ENCODE measurements at places on chromosomes 11 and 22.

- DNase-seq: no peak
These were observed 4.2 kb downstream of the TTLL8 start for GRCh38 chr22:50053861-50054260.

DNA sequence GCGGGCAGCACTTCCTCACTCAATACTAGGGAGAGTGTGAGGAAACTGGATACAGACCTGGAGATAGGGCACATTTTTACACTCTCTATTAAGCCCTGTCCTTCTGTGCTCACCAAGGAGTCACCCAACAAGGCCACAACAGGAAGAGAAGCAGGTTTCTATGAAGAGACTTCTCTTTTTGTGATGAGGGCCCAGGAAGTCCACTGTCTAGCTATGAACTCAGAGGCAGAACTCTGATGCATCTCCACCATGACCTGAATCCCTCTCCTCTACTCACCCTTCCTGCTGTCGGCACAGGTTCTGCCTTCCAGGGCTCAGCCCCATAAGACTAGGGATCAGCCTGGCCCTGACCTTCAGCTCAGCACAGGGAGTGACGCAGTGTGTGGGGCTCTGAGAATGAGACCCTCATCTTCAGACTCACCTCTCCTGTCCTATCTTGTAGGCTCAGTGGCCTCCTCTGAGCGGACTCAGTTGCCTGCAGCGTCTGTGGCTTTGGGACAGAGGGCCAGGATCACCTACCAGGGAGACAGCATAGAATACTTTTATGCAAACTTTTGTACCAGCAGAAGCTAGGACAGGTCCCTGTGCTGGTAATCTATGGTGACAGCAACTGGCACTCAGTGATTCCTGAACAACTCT is 49.3 kb upstream of the IGLL5 start:
- DNase-seq: no peak

- DNase-seq: peak; percentile 93
These were observed at the start of gene TSG101 for GRCh38 chr11:18526521-18527296. TSS of gene TSG101 (minus strand) at chr11:18526942. CDS start at chr11:18526816, 126 bp downstream.

DNA sequence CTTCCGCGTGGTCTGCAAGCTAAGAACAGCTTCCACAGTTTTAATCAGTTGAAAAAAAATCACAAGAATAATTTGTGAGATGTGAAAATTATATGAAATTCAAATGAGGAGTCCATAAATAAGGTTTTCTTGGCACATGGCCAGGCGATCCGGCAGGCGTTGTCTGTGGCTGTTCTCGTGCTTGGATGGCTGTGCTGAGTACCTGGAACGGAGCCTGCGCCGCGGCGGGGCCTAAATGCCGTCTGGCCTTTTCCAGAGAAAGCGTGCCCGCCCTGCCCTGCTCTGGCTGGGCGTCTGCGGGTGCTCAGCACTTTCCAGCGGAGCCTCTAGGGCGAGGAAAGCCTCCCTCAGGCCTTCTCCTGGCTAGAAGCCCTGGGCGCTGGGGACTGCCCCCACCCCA is 41.8 kb downstream of the OSBPL5 start:
- no peak for DNase-seq

DNA sequence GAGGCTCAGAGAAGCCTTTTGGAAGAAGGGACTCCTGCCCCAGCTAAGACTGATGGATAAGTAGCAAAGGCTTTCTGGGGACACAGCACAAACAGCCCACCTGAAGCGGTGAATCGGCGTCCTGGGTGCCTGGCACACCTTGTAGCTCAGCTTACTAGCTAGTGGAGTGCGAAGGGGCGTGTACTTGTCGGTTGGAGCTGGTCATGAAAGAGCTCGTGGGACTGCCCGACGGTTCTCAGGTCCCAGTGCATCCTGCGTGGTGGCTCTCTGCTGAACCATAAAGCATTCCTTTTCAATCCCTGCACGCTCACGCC is 690 bp upstream of the UVRAG start:
- DNase-seq: no peak

GRCh38 chr11:15845261-15845660 is 511.1 kb downstream of the SOX6 start:
- no peak for DNase-seq

DNA sequence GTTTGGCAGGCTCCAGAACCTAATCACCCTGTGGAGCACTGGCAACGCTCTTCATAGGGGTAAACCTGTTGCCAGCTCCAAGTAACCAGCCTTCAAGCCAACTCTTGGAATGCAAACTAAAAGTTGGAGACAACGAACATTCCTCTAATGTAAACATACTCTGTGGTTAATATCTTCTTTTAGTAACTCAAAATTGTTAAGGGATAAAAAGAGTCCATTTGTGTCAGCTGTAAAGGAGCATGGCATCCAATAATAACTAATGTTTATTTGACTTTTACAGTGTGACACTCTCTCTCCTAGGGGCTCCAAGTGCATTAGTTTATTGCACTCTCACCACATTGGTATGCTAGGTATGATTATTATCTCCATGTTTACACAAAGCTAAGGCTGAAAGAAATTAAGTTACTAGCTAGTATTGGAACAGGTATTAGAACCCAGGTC is 31.0 kb upstream of the AMOTL1 start:
- no peak for DNase-seq

GRCh38 chr11:127000291-127000968 is at the start of gene KIRREL3:
TSS of gene KIRREL3 (minus strand) at chr11:127000770.
- DNase-seq: peak; percentile 36

- DNase-seq: no peak
These were observed 460.0 kb downstream of the BUD13 start for GRCh38 chr11:116312570-116313391.

DNA sequence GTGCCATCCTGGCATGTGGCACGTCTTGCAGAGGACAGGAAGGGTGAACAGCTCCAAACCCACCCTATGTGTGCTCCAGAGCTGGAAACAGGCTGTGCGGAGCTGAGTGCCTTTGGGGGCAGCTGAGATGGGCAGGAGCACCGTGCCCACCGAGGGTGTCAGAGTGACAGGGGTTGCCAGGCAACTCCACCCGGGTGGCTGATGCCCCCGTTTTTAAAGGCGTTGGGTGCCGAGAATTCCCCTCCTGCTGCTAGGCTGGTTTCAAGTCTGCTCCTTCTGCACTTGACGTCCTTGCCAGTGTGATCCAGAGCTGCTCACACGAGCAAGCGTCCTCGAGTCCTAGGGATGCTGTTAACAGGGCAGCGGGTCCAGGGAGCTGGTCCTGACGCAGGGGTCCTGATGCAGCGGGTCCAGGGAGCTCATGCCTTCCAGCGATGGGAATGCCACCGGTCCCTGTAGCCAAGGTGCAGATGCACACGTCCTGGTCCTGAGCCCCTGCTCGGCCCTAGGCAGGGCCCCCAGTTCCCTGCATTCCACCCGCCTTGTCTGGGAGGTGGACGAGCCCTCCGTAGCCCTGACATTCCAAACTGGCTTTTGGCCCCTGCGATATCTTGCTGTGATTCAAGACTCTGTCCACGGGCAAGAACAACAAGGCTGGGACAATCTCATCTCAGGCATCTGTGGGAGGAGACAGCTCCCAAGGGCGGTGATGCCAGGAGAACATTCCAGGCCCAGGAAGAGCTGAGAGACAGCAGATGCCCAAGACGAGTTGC is 4.9 kb downstream of the KCNQ1 start:
- no peak for DNase-seq

DNA sequence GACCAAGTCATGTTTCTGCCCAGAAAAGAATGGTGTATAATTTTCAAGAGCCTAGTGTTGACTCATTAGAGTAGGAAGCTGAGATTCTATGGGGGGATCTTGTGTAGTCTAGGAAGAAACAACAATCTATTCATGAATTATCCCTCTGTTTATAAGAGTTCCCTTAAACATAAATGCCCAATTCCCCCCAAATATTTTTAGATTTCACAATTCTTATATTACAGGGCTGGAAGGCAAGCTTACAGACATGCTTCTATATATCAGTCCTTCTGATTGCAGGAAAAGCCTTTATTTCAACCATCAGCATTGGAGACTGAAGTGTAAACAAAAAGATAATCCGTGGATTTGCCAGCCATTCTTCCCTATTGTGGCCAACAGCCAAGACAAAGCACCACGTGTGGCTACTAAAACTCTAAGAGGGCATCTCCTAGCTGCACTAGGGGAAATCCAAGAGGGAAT is 71.4 kb downstream of the NAT10 start:
- no peak for DNase-seq

- no peak for DNase-seq
These were observed 96.3 kb downstream of the KCNQ1 start for GRCh38 chr11:2540992-2541680.

DNA sequence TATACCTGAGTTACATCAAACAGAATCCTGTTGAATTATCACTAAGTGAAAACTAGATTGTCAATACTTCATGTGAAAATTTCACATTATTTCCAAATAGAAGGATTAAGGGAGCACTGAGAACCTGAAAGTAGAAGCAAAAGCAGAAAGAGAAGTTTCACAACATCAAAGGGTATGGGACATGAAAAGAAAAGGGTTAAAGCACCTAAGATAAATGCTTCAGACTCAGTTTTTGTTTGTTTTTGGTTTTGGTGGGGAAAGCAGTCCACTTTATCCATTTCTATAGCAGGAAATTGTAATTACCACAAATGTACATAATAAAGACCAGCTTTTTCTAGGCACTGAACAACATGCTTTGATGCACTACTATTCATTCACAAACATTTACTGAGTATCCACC is 1069.7 kb upstream of the CCDC90B start:
- DNase-seq: no peak

GRCh38 chr11:96001037-96001436 is 77.1 kb upstream of the MTMR2 start:
- no peak for DNase-seq

DNA sequence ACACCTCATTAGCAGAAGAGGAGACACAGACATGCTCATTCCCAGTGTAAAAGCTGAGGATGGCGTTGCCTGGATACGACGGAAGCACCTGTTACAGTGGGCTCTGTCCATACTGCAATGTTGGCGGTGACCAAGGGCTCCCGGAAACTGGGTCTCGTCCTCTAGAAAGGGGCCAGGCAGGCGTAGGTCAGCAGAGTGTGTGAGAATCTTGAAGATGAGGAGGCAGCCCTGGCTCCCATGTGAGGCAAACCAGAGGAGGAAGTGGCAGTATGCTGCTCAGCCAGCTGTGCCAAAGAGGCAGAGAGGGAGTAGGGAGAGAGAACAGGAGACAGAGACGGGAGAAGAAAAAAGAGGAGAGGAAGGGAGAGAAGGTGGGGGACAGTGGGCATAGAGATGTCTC is 10.3 kb downstream of the LTO1 start:
- no peak for DNase-seq
